Regular cardiac myocyte (primary cell): ENCODE measurements at places on chromosomes 1 and 21. TPM values are rescaled to one million over a fixed set of nuclear protein-coding genes. Genes with fewer than 3 reads are reported as not detected.

The PEX10 gene
- 27.9 and 28.0 TPM in 2 replicates for total RNA-seq

The PRAMEF5 gene
- not detected in 2 replicates for total RNA-seq

The ZNF683 gene
- not detected in 2 replicates for total RNA-seq

The LEMD1 gene
- not detected in 2 replicates for total RNA-seq

The SLC2A1 gene
- total RNA-seq, result 192 and 231 TPM in 2 replicates
